Posterior vena cava (tissue), 2 donors: ENCODE measurements at places on chromosomes 6 and 20. TPM values are rescaled to one million over a fixed set of nuclear protein-coding genes. Genes with fewer than 3 reads are reported as not detected.

The PRR18 gene
- total RNA-seq: not detected

The GPSM3 gene
- 22.1 TPM for total RNA-seq

The PHACTR3 gene
- total RNA-seq: 0.19 TPM

The GSS gene
- total RNA-seq: 23.2 TPM

The HDGFL1 gene
- not detected for total RNA-seq

The DCDC2 gene
- not detected for total RNA-seq

The BICRAL gene
- 18.5 TPM for total RNA-seq

The SEL1L2 gene
- total RNA-seq: 16.1 TPM

The HLA-DMA gene
- 35.0 TPM for total RNA-seq
